ENCODE measurements at places on chromosomes 4 and X. TPM values are rescaled to one million over a fixed set of nuclear protein-coding genes. Genes with fewer than 3 reads are reported as not detected.

Gene NAA15
- 23.9 TPM for total RNA-seq

Gene LRP2BP
- 0.27 TPM for total RNA-seq

Gene TKTL2
- total RNA-seq, result not detected

Gene AFP
- 2.6 TPM for total RNA-seq

Gene ZCCHC13
- total RNA-seq, result not detected

Gene NEIL3
- total RNA-seq, result 8.9 TPM

Gene CFAP47
- total RNA-seq, result not detected

Gene NIPAL1
- 0.39 TPM for total RNA-seq

Gene MAGED2
- total RNA-seq, result 80.0 TPM

Gene VCX3B
- not detected for total RNA-seq

Gene ADAMTS3
- total RNA-seq, result not detected

Gene RTL9
- total RNA-seq, result 0.15 TPM

Gene RNF150
- 0.20 TPM for total RNA-seq

Gene PTTG2
- total RNA-seq, result not detected

Gene NKX1-1
- not detected for total RNA-seq

Gene COX7B2
- total RNA-seq, result not detected

Gene SMIM31
- total RNA-seq, result not detected

Gene CTSO
- 0.89 TPM for total RNA-seq

Gene HAND2
- 0.55 TPM for total RNA-seq

Gene LAP3
- total RNA-seq, result 36.4 TPM

Gene GJB1
- 0.05 TPM for total RNA-seq

Gene PHKA1
- total RNA-seq, result 32.5 TPM

Gene STS
- 2.0 TPM for total RNA-seq

Gene CENPVL2
- not detected for total RNA-seq

Gene HTR2C
- total RNA-seq, result not detected

Gene TGIF2LX
- total RNA-seq, result not detected

Gene SFRP2
- 0.06 TPM for total RNA-seq

Gene SLC10A4
- 6.8 TPM for total RNA-seq

Gene CLDN34
- not detected for total RNA-seq

Gene ZDHHC9
- 66.5 TPM for total RNA-seq

Gene FHDC1
- total RNA-seq, result 1.1 TPM

Gene DCHS2
- total RNA-seq, result not detected

Gene EFHC2
- 0.36 TPM for total RNA-seq

Gene SYP
- 3.2 TPM for total RNA-seq

Gene BANK1
- 0.80 TPM for total RNA-seq

Gene GPR119
- not detected for total RNA-seq

Gene NUP62CL
- total RNA-seq, result 16.8 TPM

Gene HHIP
- total RNA-seq, result 0.76 TPM

Gene FRMPD4
- 0.04 TPM for total RNA-seq

Gene CD40LG
- not detected for total RNA-seq

Gene FGFRL1
- total RNA-seq, result 21.6 TPM

Gene GUCY1A1
- not detected for total RNA-seq

Gene GABRE
- total RNA-seq, result 7.8 TPM

Gene NAP1L3
- 0.37 TPM for total RNA-seq

Gene F8A3
- total RNA-seq, result 0.54 TPM

Gene F8
- 3.9 TPM for total RNA-seq

Gene FAM53A
- 0.79 TPM for total RNA-seq

Gene ETNPPL
- total RNA-seq, result not detected

Data from A549 treated with dexamethasone at 1 μM for 4 hours (cell line).